ENCODE measurements at places on chromosomes 1 and 21.
A peak's percentile ranks its signal among the peaks of the same experiment; 100 is the strongest.

DNA sequence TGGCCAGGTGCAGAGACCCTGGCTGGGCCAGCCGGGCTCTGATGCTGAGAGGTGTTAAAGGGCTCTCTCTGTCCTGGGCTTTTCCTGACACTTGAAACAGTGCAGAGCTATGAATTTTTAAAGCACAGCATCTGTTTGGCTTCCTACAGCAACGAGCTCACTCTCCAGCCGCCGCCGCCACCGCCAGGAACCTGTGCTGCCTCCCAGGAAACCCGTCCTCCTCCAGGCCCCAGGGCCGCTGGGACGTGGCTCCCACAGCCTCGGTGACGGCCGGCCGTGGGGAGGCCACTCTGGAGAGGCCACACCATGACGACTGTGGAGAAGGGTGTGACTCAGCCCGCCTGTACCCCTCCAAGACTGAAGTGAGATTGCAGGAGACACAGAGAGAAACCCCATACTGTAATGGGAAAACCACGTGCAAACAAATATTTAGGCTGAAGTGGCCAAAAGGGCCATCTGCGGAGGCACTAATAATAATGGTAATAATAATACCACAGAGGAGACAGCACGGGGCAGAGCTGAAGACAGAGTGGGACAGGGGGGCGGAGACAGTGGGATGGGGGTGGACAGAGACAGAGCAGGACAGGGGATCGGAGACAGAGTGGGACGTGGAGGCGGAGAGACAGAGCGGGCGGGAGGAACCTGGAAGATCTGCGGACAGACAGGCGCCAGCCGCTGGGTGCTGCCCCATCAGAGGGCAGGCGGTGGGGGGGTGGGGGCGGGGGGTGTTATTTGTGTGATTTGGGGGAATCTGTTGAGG is 139.2 kb downstream of the CASZ1 start:
- DNase-seq, result no peak

DNA sequence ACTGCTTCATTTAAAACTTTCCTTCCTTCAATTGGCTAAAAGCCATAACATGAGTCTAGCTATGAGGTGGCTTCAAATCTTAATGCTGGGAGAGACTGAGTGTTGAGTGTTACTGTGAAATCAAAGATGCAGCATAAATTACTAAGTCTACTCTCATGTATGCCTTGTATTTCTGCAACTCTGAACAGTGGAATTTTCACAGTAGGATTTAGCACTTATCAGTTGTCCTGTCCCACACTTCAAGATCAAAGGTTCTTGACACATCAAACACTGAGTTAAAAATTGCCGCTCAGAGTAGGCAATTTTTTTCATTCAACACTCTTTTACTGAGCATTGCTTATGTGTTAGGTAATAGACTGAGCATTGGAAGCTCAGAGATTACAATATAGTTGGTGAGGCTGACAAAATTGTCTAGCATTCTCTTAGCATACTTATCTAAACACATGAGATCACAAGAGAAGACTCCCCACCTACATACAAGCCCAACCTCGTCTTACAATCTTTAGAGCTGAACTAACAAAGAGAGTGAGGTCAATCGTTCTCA is 56.4 kb upstream of the ADORA3 start:
- no peak for DNase-seq

GRCh38 chr1:73770109-73770905 is 427.7 kb downstream of the LRRIQ3 start:
- no peak for DNase-seq

DNA sequence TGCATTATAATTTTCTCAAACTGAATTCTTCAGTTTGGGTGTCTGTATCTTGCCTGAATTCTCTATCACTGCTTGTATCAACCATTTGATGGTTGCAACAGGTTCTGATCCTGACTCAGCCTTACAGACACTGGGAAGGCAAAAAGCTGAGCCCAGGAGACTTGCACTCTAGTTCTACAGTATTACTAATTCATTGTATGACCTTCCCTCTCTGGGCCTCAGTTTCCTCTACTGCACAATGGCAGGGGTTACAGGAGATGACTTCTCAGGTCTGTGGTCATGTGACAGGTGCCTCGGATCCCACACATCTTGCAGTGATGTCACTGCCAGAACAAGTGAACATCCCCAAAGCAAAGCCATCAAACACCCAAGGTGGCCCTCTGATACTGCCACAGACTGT is 38.7 kb downstream of the RRAGC start:
- no peak for DNase-seq

DNA sequence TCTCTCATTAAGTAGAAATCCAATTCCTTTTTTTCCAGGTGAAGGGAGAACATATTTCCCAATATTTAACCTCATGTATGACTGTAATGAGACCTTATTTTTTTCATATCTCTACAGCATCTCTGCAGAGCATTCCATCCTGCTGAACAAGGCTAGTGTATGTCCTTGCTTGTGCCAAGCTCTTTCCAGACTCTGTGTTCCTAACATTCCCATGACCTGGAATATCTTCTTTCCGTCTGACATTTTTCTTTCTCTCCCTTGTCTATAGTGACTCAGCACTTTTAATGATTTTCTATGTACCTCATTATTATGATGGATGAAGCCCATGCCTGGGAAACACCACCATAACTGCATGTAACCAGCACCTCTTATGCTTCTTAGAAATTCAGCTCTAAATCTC is 278.3 kb upstream of the NRIP1 start:
- DNase-seq, result no peak

GRCh38 chr1:18262726-18263125 is 155.1 kb downstream of the IGSF21 start:
- DNase-seq, result no peak

DNA sequence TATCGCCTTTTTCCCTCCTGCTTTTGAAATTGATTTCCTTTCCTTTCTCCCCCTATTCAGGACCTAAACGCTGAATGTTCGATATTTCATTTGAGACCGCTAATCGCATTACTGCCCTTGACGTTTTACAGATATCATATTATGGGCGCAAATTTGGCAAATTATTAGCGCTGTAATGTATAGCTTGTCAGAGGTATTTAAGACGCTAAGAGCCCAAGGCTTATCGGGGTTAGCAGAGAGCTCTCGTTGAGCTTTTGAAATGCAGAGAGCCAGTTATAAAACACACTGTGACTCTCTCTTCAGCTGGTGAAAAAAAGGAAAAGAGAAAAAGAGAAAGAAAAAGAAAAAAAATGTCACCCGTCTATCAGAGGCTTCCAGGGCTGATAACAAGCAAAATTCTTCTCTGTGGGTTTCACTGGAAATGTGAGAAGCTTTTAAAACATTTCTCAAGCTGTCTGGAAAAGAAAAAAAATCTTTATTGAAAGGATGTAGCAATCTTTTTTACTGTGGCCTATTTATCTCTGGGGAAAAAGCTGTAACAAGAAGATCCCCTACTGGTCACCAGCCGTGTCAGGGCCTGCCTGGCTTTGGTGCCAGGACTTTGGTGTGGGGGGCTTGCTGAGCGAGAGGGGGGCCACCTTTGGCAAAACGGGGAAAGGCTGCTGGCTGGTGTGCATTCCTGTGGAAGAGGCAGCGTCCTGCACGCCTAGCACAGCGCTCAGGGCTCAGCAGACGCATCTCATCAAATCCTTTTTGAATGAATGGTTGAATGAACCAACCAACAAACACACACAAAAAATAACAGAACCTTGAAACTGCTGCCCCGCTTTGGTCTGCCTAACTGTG is 119.8 kb downstream of the RNF220 start:
- DNase-seq, result no peak

DNA sequence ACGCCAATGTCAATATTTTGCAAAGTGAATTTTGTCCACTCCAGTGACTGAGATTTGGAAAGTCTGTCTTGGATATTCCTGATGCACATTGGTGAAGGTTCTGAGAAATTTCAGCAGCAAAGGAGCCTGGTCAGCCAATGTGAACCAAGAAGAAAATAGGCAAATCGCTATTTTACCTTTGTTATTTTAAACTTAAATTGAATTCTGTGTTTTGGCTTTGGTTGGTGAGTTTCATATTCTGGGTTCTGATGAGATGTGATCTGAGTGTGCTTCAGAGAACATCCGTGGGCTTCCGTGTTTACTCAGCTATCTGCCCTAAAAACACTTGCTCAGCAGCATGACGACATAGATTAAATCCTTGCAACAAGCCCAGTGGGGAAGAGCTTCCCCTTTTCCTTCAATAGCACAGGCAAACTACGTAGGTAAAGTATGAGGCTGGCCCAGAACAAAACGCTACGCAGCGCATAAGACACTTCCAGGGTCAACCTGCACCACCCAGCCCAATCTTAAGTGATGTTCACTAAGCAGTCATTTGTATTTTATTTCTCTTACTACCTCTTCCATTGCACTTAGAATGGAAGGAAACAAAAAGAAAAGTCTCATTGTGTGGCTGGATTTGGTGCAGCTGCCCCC is 176.4 kb upstream of the KAZN start:
- no peak for DNase-seq

- DNase-seq, result no peak
These were observed 696.6 kb upstream of the BRINP3 start for GRCh38 chr1:191174298-191174697.

- no peak for DNase-seq
These were observed 125.8 kb downstream of the RRAGC start for GRCh38 chr1:38733761-38734160.

GRCh38 chr1:200226268-200226968 is 183.4 kb downstream of the ZNF281 start:
- no peak for DNase-seq

DNA sequence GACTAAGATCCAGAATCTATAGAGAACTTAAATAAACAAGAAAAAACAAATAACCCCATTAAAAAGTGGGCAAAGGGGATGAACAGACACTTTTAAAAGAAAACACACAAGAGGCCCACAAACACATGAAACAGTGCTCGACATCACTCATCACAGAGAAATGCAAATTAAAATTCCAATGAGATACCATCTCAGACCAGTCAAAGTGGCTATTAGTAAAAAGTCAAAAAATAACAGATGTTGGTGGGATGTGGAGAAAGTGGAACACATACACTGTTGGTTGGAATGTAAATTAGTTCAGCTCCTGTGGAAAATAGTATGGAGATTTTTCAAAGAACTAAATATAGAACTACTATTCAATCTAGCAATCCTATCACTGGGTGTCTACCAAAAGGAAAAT is 143.1 kb downstream of the IFI44 start:
- no peak for DNase-seq

DNA sequence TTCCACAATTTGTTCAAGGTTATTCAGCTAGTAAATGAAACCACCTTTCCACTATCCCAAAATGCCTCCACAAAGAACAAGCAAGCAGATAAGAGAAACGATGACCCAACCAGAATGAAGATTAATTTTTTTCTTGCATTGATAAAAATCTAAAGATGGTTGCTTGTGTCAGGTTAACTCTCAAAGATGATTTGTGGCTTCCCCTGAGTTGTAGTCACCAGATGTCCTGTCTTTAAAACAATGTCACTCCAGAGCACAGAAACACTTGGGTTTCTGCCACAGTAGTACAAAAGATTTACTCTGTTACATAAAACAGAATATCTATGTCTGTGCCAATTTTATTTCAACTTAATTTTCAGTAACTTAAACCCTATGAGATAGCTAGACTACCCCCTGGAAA is 11.4 kb upstream of the CCDC17 start:
- DNase-seq, result no peak

DNA sequence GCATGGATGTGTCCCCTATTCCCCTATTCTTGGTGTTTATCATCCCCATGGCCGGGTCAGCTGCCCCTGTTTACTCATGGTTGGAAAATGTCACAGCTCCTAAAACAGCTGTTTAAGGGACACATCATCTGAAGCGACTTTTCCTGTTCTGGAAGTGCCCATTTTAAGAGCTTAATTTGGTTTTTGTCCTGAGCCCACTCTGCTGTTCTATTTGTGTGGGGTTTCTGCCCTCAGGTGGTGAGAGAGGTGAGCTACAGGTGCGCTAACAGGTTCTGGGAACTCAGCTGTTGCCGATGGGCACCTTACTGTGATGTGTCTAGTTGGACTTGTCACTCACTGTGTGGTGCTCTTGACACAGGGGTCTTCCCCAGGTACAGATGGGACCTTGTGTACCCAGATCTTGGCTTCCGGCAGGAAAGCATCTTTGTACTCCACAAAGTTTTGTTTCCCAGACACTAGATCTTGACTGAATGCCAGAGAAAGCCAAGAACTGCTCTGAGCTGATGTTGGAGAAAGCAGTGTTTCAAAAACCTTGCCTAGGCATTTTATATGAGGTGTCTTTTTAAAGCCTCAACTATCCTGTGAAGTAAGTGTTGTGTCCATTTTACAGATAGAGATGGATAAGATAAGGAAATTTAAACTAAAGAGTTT is 59.0 kb upstream of the CD1D start:
- DNase-seq, result no peak

- no peak for DNase-seq
These were observed 312 bp downstream of the KIAA2013 start for GRCh38 chr1:11925938-11926292.

DNA sequence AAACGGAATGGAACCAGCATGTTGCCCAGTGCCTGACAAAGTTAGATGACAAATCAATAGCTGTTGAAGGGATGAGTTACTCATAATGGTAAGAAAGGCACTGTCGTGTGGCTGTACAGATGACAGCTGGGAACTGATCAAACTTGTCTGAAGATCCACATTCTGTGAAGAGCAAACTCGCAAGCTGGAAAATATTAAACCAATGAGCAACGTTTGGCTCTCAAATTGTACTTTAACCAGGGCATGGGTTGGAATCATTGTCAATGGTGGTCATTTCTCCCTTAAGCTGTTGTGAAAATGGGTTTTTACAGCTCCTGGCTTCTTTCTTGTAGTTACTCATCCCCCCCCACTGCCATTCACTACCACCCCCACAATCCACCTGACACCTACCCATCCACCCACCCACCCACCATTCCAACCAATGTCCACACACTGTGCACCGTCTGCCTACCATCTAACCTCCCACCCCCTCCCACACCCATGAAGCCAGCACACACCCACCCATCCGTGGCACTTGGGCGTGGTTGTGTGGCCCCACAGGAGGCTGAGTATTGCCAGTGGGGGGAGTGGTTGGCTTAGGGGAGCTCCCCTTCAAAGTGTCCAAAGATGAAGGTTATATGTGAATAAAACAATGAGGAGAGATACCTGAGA is 46.7 kb downstream of the CLDN14 start:
- no peak for DNase-seq

GRCh38 chr1:226973898-226974543 is 33.9 kb downstream of the COQ8A start:
- no peak for DNase-seq

- no peak for DNase-seq
These were observed 9.9 kb downstream of the IFNLR1 start for GRCh38 chr1:24177161-24177560.

- DNase-seq, result no peak
These were observed 588.3 kb upstream of the USP24 start for GRCh38 chr1:55803429-55803828.

- no peak for DNase-seq
These were observed 14.6 kb downstream of the BLACAT1 start for GRCh38 chr1:205441318-205441633.

GRCh38 chr1:112674440-112674985 is at the start of gene MOV10:
TSS of gene MOV10 (plus strand) at chr1:112674659. CDS start at chr1:112674913, 254 bp downstream.
- DNase-seq, result peak; percentile 71

GRCh38 chr1:43134068-43134467 is 38.0 kb downstream of the EBNA1BP2 start:
- no peak for DNase-seq

- no peak for DNase-seq
These were observed 43.9 kb upstream of the SAMSN1 start for GRCh38 chr21:14589855-14590563.
